ENCODE measurements at places on chromosomes 7 and 10.

- no peak for DNase-seq
Measured at GRCh38 chr10:116083226-116083762, 189.7 kb downstream of the GFRA1 start.

DNA sequence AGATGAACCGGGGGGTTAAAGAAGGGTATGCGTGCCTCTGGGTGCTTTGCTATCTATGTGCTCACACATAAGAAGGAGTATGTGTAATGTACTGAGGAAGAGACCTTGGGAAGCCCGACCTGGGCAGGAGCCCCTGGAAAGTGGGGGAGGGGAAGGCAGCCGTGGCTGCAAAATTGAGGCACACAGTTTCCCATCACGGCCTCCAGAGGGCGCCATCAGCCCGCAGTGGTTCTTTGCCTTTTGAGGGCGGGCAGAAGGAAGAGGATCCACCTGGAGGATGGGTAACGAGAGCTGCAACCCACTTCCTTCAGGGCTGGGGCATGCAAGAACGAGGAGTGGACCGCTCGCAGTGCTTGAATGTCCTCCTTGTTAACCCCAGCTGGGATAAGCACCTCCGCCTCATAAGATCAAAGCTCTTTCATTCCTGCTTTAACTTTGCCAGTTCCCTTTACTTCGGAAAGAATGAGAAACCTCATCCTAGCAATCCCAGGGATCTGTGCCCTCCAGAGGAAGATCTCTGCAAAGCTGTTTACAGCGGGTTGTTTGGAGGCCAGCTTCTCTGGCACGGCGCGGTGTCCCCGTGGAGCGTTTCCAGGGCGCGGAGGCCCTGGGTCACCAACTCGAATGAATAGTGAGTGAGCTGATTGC is 77.9 kb downstream of the PCGF5 start:
- DNase-seq, result peak; percentile 64

DNA sequence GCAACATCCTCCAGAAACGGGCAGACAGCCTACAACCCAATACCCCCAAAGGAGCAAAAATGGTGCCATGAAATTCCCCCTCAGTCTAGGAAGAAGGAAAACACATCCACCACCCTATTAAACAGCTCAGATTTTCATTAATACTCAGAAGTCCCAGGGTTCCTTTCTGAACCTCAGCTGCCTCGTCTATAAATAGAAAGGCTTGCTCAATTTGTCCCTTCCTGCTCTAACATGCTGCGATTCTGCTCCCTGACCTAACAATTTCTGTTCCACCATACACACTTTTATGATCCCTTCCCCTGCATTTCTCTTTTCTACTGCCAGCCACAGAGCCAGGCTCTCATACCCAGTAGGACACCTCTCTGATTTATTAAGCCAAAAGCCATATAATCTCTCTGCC is 68.1 kb downstream of the MTERF1 start:
- no peak for DNase-seq

DNA sequence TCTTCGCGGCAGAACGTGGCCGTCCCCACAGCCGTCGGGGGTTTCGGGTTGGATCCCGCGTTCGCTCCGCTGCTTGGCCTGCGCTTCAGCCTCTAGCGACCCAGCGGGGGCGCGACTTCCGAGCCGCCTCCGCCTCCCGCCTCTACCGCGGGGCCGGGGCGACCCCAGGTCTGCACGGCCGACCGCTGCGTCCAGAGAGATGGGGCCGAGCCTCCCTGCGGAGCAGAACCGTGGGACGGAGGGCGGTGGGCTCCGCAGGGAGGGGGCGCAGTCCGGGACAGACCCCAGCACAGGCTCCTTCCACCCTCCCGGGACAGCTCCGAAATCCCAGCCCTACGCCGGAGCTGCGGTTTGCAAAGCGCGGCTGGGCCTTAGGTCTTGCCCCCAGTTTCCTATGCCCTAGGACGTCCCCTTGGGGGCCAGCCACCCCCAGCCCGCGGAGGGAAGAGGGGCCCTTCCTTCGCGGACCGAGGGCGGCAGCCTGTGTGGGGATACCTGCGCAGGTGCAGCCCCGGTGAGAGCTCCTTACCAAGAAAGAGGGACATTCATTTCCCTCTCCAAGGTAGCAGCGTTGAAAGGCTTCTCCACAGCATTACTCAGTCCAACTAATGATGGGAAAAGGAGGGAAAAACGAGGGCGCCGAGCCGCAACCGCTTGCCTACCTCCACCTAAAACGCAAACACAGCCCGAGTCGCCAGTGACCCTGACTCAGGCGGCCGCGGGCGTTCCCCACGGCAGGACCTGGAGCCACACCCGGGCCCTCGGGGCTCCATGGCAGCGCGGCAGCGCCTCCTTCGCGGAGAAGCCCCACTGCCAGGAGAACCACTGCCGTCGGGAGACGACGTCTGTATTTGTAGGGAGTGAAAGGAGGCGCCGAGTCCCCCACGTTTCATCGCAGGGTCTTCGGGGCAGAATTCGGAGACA is 115.7 kb downstream of the BMS1 start:
- no peak for DNase-seq

GRCh38 chr7:25206765-25207164 is 21.5 kb downstream of the NPVF start:
- DNase-seq, result no peak

GRCh38 chr10:10892290-10892875 is 125.3 kb upstream of the CELF2 start:
- no peak for DNase-seq

GRCh38 chr7:94431176-94431575 is 36.5 kb downstream of the COL1A2 start:
- DNase-seq, result no peak
